ENCODE measurements at places on chromosomes 16 and 17.

DNA sequence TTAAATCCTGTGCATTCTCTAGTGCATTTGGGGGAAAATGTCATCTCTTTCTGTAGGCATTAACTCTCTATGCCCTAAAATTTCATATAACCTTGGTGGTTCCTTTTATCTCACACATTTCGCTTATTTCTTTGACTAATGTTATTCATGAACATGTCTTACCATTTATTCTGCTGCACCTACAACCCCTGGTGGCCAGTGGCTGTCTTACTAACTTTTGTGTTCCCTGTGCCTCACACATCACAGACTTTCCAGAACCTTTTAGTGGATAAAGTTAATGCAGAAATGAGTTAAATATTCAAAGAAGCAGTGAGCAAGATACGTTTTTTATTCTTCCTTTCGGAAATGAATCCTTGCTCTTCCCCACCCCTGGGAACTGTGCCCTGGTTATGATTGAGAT lies 111.9 kb downstream of the CDH13 start:
- no peak for DNase-seq

GRCh38 chr16:9102379-9102778 lies 10.9 kb downstream of the HAPSTR1 start:
- DNase-seq: no peak

DNA sequence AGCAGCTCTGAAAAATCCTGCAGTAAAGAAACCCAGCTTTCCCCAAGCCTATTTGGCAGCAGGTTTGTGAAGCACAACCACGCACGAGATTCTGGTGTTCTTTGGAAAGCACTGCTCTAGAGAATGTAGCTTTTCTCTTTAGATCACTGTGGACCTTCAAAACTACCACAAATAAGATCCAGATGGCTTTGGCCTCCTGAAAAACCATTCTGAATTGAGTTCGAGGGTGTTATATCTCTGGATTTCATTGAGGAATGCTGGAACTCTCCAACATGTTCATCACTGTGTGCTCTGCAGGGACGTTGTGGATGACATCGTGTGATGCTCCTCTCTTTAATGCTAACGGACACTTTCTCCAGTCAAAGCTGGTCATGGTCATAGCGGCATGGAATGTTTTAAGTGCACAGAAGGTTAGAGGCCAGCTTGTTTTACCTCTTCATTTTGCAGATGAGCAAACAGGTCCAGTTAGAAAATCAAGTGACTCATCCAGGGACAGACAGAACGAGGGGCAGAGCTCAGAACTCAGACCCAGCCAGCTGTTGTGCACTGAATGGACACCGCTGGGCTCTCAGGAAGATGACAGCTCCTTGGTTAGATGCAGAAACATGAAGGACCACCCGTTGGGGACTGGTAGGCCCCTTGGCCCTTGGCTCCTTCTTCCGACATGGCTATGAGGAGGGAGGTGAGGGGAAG lies 37.2 kb downstream of the CCDC42 start:
- no peak for DNase-seq

GRCh38 chr17:64024781-64025731 lies 4.6 kb upstream of the ICAM2 start:
- no peak for DNase-seq
